ENCODE measurements at places on chromosomes 2 and 18. TPM values are rescaled to one million over a fixed set of nuclear protein-coding genes. Genes with fewer than 3 reads are reported as not detected.

The IL36RN gene
- total RNA-seq = not detected

The KANSL1L gene
- total RNA-seq = 36.3 TPM

The PKDCC gene
- total RNA-seq = 65.5 TPM

The CNTNAP5 gene
- not detected for total RNA-seq

The SCYGR1 gene
- total RNA-seq = not detected

The FER1L5 gene
- total RNA-seq = 0.14 TPM

The ABCG5 gene
- not detected for total RNA-seq

The CFC1 gene
- 0.38 TPM for total RNA-seq

The CRYBA2 gene
- not detected for total RNA-seq

The DYSF gene
- total RNA-seq = 37.7 TPM

The ERFE gene
- total RNA-seq = not detected

The COL6A3 gene
- total RNA-seq = 119 TPM

The GRB14 gene
- total RNA-seq = 8.9 TPM

The NETO1 gene
- not detected for total RNA-seq

DNA sequence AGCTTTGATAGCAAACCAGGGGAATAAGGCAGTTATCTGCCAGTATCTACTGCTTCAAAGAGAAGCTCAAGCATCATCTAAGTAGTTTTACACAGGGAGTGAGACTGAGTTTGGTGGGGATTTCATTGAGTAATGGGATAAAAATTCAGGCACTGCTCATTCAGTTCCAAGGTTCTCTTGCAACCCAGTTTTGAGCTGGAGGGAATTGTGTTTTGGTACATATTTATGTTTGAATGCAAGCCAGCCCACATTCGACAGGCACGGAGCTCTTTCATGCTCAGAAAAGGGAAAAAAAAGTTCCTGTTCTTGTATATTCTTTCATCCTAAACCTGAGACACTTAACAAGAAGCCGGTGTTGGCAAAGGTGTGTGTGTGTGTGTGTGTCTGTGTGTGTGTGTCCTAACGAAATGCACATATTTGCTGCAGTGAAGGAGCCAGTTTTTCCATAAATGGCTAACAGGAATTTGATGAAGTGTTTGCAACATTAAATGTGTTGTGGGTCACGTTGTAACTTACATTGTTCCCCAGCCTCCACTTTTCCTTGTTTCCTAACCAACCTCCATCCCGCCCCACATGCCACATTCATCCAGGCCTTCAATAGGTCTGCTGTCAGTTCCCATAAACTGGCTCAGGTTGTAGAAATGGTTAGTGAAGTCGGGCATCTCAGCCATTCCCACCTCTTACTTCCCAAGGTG, 311.1 kb downstream of the TXNL1 start:
- no peaks in the 10 kb centered on the region for H3K36me3 ChIP-seq
- DNase-seq = no peak
- no peak overlapping the region for H3K27ac ChIP-seq
- peaks cover 3% of the 10 kb centered on the region for H3K4me1 ChIP-seq
- no peaks in the 10 kb centered on the region for H3K27me3 ChIP-seq

GRCh38 chr2:98709535-98709934, 21.4 kb downstream of the MGAT4A start:
- H3K27me3 ChIP-seq = no peaks in the 10 kb centered on the region
- H3K36me3 ChIP-seq = no peaks in the 10 kb centered on the region
- DNase-seq = no peak

GRCh38 chr2:137435162-137435561, 529.1 kb upstream of the HNMT start:
- H3K4me1 ChIP-seq = no peaks in the 10 kb centered on the region
- no peaks in the 10 kb centered on the region for H3K36me3 ChIP-seq
- no peak for DNase-seq
- no peak overlapping the region for H3K27ac ChIP-seq
- H3K4me3 ChIP-seq = no peak overlapping the region

- DNase-seq = no peak
- no peak within 1 kb of the TSS for H3K4me3 ChIP-seq
- no peak within 1 kb of the TSS for H3K27ac ChIP-seq
- H3K36me3 ChIP-seq = no peaks in the 10 kb centered on the region
- H3K4me1 ChIP-seq = peaks cover 28% of the 10 kb centered on the region
- peaks cover 87% of the 10 kb centered on the region for H3K27me3 ChIP-seq
Observed at GRCh38 chr18:904218-905090, at the start of gene ADCYAP1. ADCYAP1 (plus strand) TSS chr18:904871; CDS start chr18:905387, 516 bp downstream.

DNA sequence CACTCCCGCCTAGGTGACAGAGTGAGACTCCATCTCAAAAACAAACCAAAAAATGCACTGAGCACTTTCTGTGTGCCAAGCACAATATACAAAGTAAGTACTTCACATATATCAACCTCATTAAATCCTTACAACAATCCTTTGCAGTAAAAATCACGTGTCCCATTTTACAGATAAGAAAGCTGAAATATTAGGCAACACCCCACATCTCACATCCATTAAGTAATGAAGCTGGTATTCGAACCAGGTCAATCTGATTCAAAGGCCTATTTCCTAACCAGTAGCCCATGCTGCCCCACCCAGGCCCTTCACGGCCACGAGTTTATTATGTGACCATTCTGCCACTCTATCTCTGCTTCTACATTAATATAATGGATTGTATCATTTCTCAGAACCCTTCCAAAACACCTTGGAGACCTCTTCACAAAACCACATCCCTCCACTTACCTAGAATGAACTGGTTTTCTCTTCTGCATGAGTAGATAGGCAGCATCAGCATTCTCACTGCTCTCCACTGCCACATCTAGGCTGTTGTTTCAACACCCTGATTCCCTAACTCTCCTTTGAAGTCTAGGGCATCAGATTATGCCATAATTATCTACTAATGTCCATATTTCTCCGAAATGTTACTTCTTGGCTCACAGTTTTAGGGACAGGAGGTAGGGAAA, 3.1 kb upstream of the EXOC6B start:
- no peak overlapping the region for H3K4me3 ChIP-seq
- H3K27ac ChIP-seq = no peak overlapping the region
- DNase-seq = no peak

- H3K4me3 ChIP-seq = no peak overlapping the region
- peak; percentile 65 for DNase-seq
- no peaks in the 10 kb centered on the region for H3K36me3 ChIP-seq
- no peaks in the 10 kb centered on the region for H3K4me1 ChIP-seq
- H3K27me3 ChIP-seq = no peaks in the 10 kb centered on the region
- no peak overlapping the region for H3K27ac ChIP-seq
Observed at GRCh38 chr2:68943581-68944568, 8.8 kb downstream of the GKN2 start.

DNA sequence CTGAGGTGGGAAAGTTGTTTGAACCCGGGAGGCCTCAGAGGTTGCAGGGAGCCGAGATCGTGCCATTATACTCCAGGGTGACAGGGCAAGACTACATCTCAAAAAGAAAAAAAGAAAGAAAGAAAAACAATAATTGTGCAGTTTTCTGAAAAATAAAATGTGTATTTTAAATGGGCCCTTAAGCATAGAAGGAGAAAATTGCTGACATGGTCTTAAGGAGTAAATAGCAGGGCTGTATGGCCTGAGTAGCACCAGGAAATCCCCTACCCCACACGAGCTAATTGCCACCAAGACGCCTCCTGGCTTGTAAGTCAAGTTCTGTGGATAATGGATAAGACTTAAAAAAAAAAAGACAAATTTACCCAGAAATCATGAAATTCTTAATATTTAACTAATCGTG, 271.4 kb upstream of the NCKAP5 start:
- H3K36me3 ChIP-seq = no peaks in the 10 kb centered on the region
- no peak for DNase-seq
- no peaks in the 10 kb centered on the region for H3K27me3 ChIP-seq
- H3K27ac ChIP-seq = no peak overlapping the region

GRCh38 chr2:224903621-224904020, 138.6 kb downstream of the DOCK10 start:
- no peaks in the 10 kb centered on the region for H3K36me3 ChIP-seq
- H3K4me3 ChIP-seq = no peak overlapping the region
- DNase-seq = no peak
- H3K4me1 ChIP-seq = no peaks in the 10 kb centered on the region

GRCh38 chr2:238350150-238350897, 30.0 kb downstream of the TRAF3IP1 start:
- no peak overlapping the region for H3K27ac ChIP-seq
- no peak for DNase-seq
- no peaks in the 10 kb centered on the region for H3K27me3 ChIP-seq
- peaks cover 35% of the 10 kb centered on the region for H3K36me3 ChIP-seq
- H3K4me3 ChIP-seq = no peak overlapping the region

- H3K27ac ChIP-seq = no peak overlapping the region
- DNase-seq = no peak
- H3K4me1 ChIP-seq = peaks cover 20% of the 10 kb centered on the region
- peaks cover 20% of the 10 kb centered on the region for H3K36me3 ChIP-seq
- no peak overlapping the region for H3K4me3 ChIP-seq
- H3K27me3 ChIP-seq = no peaks in the 10 kb centered on the region
Observed at GRCh38 chr2:85865539-85866164, 23.1 kb downstream of the ST3GAL5 start.

DNA sequence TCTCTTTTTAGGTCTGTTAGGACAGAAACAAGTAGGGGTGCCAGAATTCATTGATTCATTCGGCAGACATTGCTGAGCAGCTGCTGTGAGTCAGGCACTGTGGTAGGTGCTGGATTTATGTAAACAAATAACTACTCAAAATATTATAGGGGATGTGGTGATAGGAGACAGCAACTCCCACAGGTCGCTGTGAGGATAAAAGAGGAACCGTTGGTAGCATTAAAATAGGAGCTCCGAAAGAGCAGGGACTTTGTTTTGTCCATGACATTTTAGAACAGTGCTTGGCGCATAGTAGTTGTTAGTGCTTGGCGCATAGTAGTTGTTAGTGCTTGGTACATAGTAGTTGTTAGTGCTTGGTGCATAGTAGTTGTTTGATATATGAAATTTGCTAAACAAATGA, 29.2 kb downstream of the ATP6V1C2 start:
- DNase-seq = no peak
- H3K4me1 ChIP-seq = no peaks in the 10 kb centered on the region
- no peaks in the 10 kb centered on the region for H3K36me3 ChIP-seq
- H3K4me3 ChIP-seq = no peak overlapping the region
- H3K27ac ChIP-seq = no peak overlapping the region

DNA sequence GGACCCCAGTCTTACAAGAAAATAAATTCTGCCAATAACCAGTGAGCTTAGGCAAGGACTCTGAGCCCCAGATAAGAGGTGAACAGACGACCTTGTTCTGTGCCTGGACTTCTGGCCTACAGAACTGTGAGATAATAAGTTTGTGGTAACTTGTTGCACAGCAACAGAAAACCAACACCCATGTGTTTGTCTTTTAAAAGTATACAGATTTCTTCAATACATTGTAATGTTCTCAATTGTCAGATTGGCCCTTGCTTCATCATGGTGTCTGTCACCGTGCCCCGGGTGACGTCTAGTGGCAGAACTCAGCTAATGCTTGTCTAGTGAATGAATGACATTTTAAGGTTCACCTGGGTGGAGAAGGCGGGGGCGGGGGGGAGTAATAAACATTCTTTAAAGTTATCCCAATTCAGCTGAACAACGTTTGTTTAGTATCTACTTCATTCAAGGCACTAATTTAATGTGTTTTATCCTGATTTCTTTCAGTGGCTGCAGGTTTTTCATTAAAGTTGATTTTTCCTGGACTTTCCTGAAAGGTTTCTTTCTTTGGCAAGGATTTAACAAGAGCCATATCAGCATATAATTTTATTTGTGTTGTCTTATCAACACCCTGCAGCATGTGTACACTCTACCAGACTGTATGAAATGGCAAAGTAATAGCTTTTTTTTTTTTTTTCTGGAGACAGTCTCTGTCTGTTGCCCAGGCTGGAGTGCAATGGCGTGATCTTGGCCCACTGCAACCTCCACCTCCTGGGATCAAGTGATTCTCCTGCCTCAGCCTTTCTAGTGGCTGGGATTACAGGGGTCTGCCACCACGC, 123.8 kb upstream of the DLX2 start:
- H3K27me3 ChIP-seq = no peaks in the 10 kb centered on the region
- H3K27ac ChIP-seq = no peak overlapping the region

- no peaks in the 10 kb centered on the region for H3K27me3 ChIP-seq
- no peak overlapping the region for H3K4me3 ChIP-seq
- no peak for DNase-seq
- peak overlapping the region; percentile 53 for H3K27ac ChIP-seq
Observed at GRCh38 chr2:39128919-39129391, 8.1 kb upstream of the SOS1 start.

DNA sequence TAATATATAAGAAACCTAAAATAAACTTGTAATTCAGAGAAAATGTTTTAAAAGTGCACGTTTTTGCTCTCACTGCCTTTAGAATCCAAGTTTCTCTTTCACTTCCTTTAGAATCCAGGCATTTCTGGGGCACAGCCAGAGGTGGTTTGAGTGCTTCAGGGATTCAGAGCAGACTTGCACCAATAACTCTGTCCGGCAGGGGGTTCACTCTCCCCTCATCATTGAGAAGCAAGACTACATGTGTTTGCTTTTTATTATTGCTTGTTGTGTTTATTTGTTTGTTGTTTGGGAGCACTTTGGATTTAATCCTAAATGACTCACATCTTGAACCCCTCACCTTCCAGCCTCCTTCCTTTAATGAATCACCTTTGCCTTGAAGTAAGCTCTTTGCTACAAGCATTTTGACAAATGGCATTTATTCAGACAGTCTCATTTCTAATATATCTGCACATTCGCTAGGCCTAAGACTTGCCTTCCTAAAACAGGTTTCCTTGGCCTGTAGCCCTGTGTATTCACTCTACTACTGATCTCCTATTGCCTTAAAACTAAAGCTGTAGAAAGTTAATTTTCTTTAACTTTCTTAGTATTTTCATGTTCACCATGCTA, 233.5 kb upstream of the ATP5MC3 start:
- DNase-seq = peak; percentile 61
- no peaks in the 10 kb centered on the region for H3K27me3 ChIP-seq
- H3K27ac ChIP-seq = no peak overlapping the region
- H3K4me3 ChIP-seq = no peak overlapping the region

GRCh38 chr2:132621131-132621875, 48.7 kb downstream of the LYPD1 start:
- H3K27me3 ChIP-seq = no peaks in the 10 kb centered on the region
- no peak for DNase-seq
- H3K4me1 ChIP-seq = no peaks in the 10 kb centered on the region
- no peak overlapping the region for H3K4me3 ChIP-seq
- no peak overlapping the region for H3K27ac ChIP-seq
- H3K36me3 ChIP-seq = no peaks in the 10 kb centered on the region

DNA sequence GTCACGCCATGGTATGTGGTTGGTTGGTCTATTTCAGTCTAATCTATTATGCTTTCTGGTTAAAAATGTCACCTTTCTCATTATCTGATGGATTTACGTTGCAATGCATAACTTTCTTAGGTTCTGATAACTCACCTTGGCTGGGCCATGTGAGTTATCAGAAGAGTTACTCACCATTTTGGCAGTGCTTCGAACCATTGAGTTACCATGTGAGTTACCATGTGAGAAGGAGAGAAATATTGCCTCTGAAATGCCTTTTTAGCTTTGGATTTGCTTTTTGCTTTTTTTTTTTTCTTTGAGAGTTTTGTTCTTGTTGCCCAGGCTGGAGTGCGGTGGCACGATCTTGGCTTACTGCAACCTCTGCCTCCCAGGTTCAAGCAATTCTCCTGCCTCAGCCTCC, 1.6 kb downstream of the SMARCAL1 start:
- no peak for DNase-seq
- H3K36me3 ChIP-seq = peaks cover 19% of the 10 kb centered on the region
- no peak overlapping the region for H3K4me3 ChIP-seq

GRCh38 chr2:137964066-137964858, at the start of gene HNMT:
HNMT (plus strand) TSS chr2:137964473; CDS start chr2:137964492, 19 bp downstream.
- no peaks in the 10 kb centered on the region for H3K36me3 ChIP-seq
- peaks cover 23% of the 10 kb centered on the region for H3K4me1 ChIP-seq
- peak; percentile 68 for DNase-seq

Data from upper lobe of right lung (tissue), 1 donor.